Left ventricle myocardium superior (tissue), 1 donor: ENCODE measurements at places on chromosomes 5 and 9. TPM values are rescaled to one million over a fixed set of nuclear protein-coding genes. Genes with fewer than 3 reads are reported as not detected.

DNA sequence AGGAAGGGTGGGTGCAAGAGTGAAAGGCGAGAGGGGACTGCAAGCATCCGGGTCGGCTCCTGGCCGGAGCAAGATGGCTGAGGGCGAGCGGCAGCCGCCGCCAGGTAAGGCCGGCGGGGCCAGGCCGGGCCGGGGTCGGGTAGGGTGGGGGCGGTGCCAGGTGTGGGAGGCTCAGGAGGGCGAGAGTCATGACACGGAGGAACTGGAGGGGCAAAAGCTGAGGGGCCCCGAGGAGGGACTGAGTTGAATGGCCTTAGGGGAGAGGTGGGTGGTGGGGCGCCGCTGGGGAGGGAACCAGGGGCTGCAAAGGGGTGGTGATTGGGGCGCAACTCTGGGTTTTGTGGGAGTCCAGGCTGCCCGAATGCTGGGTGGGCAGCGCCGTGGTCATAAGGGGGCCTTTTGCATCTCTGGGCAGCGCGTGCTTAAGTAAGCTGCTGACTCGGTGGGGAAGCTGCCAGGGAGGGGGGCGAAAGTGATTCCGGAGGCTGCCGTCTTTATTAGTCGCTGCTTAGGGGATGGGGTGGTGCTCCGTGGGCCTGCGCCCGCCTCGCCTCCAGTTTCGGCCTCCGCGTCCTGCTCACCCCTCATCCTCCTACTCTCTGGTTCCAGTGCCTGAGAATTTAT lies 425 bp downstream of the PTPA start:
- DNase-seq: peak; percentile 53

- no peak for DNase-seq
These were observed 3.5 kb upstream of the SMC2 start for GRCh38 chr9:104090578-104090977.

DNA sequence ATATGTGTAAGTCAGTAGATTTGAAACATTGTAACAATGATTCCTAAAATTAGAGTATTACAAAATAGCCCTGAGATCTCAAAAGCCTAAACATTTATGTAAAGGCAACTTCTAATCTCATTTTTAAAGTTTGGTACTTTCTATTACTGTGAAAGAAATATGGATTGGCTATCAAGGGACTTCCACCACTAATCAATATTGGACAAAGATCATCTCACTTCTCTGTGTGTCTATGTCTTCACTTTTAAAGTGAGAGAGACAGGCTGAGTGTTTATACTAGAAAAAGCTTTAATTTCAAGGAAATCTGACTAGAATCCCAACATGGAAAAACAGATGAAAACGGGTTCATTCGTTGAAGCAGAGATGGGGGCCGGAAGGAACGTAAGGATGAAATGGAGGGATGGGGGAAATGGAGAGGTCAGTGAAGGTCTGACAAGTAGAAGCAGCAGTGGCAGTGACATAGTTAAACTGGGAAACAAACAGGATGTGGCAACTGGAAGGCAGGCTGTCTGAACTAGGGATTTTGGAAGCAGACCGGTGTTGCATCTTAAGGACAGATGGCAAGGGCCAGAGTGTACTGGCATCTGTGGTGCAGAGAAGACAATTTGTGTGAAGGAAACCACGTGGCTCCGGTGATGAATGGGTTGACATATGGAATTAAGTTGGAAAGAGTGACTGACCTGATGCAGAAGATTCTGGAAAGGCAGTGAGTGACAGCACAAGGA lies 60.8 kb downstream of the PDE4D start:
- DNase-seq: no peak

Gene ZDHHC11B
- 20.0 TPM for total RNA-seq

Gene ENHO
- 0.40 TPM for total RNA-seq
